Right renal pelvis (tissue), 4 donors: ENCODE measurements at places on chromosomes 13 and 19.

- DNase-seq, result peak; percentile 83
Observed at GRCh38 chr19:52028027-52028779, at the start of gene ZNF614. ZNF614 (minus strand) TSS chr19:52028379; CDS start chr19:52025745, 2,634 bp downstream.

- DNase-seq, result no peak
Observed at GRCh38 chr19:1475751-1476437, 3.1 kb downstream of the C19orf25 start.

DNA sequence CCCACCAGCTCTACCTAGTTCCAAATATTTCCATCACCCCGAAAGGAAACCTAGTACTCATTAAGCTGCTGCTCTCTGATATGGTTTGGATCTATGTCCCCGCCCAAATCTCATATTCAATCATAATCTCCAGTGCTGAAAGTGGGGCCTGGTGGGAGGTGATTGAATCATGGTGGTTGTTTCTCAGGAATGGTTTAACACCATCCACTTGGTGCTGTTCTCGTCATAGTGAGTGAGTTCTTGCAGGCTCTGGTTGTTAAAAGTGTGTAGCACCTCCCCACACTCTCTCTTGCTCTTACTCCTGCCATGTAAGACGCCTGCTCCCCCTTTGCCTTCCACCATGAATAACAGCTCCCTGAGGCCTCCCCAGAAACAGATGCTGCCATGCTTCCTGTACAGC, 43.4 kb upstream of the MED4 start:
- no peak for DNase-seq

DNA sequence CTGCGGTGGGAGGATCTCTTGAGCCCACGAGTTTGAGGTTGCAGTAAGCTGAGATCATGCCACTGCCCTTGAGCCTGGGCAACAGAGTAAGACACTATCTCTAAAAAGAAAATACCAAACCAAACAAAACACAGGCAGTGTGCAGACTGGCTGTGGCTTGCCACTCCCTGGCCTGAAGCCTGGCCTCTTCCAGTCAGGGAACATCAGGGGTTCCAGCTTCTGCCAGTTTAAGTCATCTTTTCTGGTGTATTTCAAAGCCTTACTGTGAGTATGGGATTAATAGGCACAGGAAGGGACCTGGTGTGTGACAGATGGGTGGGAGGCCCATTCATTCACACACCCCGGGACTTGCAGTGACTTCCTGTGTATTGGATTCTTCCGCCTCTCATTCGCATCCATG, 27.0 kb upstream of the F2RL3 start:
- DNase-seq, result no peak

DNA sequence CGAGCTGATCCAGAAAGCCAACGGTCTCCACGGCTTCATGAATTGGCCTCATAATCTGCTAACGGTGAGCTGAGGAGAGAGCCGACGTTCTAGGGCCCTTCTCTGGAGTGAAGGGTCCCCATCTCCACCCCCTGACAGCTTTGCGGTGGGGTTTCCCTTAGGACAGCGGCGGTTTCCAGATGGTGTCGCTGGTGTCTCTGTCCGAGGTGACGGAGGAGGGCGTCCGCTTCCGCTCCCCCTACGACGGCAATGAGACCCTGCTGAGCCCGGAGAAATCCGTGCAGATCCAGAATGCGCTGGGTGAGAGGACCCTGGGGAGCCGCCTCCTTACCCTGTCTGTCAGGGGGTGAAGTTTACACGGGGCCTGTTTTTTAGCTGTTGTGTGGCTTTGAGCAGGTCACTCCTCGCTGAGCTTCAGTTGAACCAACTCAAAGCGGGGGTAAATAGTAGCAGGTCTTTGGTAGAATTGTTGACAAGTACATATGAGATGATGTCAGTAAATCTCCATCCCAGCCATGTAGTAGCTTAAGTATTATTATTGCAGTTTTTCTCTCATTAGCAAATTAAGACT, 801 bp downstream of the QTRT1 start:
- DNase-seq, result no peak

DNA sequence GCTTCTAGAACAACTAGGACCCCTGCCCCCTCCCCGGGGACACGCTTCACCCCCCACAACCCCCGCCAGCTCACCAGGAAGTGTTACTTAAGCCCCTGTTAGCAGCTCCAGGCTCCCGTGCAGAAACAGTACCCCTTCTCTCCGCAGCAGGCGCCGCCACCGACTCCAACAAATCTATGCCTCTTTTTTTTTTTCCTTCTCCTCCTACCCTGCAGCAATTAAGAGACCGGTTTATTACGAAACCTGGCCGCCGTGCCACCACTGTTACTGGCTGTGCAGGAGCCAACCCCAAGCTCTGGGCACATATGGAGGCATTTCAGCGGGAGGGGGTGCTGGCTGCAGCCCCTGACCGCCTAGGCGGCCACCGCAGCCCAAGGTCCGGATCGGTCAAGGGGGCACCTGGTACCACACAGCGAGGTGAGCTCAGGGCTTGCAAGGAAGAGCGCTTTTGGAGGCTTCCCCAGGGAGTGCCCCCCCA, 2.4 kb downstream of the GADD45B start:
- DNase-seq, result no peak

GRCh38 chr13:66723576-66723975, 506.6 kb downstream of the PCDH9 start:
- DNase-seq, result no peak

- DNase-seq, result no peak
Observed at GRCh38 chr19:48396016-48396823, 2.8 kb downstream of the GRIN2D start.

- no peak for DNase-seq
Observed at GRCh38 chr13:30021611-30022010, 171.2 kb upstream of the UBL3 start.

DNA sequence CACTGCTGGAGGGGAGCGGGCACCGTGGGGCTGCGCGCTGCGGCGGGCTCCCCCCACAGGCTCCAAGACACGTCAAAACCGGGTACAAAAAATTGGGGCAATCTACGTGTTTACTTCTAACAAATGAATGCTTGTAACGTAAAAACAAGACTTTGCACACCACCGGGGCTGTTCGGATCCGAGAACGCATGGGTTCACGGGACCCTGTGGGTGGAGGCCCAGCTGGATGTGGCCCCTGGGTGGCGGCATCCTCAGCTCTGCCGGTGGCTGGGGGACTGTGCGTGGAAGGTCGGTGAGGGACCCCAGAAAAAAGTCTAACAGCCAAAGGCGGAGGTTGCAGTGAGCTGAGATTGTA, 10.3 kb upstream of the SLC7A10 start:
- DNase-seq, result no peak

GRCh38 chr13:102769679-102770078, 3.9 kb downstream of the TEX30 start:
- DNase-seq, result no peak

DNA sequence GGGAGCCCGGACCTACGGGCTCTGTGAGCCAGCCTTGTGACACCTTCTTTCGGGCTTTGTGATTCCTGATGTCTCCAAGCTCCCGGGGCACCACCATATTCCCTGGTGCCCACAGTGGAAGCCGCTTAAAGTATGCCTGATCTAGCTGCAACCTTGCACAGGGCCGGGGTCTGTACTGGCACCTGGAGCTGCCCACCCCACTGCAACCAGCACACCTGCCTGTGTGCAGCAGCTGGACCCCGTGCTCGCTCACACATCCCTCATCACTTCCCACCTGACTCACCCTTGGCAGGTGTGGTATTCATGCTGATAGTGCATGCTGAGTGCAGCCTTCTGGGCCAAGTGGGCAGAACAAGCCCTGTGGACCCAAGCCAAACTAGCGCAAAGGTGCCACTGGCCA, 1981.1 kb upstream of the PCDH20 start:
- DNase-seq, result no peak

DNA sequence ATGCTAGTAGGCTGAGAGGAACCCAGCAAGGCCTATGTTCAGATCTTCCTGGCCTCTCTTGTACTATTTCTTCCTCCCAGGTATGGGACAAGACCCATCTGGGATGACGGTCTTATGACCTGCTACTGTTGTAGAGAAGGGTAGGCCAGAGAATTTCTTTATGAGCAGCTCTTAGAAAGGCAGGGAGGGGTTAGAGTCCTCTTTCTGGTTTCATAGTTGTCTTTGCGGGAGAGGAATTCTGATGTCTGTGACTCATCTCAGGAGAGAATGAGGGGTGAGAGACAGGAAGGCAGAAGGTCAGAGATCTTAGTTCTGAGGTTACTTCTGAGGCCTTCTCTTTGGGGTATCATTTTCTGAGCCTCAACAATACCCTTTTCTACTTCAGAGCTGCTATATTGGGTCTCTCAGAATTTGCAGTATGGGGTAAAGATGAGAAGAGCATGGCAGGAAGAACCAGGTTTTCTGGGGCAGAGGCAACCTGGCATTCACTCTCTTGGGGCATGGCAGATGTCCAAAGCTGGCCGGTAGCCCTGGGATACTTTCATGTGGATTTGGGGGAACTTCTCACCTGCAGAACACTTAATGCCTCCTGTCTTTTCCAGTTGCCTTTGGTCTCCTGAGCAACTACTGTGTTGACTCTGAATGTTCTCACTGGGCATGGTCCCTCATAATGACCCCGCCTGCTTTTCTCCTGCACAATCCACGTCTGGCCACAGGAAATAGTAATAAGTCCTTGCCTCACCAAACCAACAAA, 154.4 kb downstream of the GGACT start:
- no peak for DNase-seq

GRCh38 chr13:46605825-46606554, 53.0 kb downstream of the LRCH1 start:
- no peak for DNase-seq

DNA sequence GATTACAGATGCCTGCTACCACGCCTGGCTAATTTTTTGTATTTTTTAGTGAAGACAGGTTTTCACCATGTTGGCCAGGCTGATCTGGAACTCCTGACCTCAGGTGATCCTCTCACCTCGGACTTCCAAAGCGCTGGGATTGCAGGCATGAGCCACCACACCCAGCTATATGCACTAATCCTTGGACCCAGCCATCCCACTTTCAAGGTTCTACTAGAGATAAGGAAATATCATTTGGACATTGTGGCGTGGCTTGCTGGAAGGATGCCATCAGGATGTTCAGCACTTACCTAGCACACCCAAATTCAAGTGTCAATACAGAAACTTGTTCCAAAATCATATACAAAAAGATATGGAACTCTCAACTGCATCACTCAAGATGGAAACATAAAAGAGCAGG, 136.4 kb downstream of the ABCC4 start:
- DNase-seq, result no peak

DNA sequence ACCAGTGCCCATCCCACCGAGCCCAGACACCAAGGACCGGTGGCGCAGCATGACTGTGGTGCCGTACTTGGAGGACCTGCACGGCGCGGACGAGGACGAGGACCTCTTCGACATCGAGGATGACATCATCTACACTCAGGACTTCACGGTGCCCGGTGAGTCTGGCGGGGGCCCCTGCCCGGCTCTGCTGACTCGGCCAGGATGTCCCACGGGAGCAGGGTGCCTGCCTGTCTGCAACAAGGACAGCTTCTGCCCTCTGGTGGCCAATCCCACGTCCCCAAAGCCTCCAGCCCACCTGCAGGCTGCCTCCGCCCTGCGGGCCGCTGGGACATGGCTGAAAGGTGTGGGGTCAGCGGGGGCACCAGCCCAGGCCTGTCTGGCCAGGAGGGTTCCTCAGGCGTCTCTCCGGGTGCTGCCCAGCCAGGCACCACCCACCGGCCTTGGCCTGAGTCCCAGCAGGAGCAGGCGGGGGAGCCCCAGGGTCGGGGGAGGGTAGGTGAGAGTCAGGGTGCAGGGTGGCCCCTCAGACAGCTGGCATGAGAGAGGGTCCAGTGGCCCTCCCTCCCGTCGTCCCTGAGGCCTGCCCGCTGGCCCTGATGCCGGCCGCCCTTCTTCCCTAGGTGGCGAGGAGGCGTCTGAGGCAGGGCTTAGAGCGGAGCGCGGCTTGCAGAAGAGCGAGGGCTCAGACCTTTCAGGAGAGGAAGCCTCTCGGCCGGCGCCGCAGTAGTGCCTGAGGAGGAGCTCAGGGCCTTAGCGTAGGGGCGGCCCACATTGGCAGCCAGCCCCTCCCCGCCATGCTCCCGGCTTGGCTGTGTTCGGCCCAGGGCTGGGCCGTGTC, 14.6 kb downstream of the CBARP start:
- DNase-seq, result no peak

DNA sequence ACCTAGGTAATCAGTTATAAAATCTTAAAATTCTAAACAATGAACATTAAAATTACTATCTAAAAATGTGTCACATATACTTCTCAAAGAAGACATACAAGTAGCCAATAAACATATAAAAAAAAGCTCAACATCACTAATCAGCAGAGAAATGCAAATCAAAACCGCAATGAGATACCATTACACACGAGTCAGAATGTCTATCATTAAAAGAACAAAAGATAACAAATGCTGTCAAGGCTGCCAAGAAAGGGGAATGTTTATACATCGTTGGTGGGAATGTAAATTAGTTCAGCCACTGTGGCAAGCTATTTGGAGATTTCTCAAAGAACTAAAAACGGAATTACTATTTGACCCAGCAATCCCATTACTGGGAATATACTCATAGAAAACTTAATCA, 310.3 kb upstream of the EDNRB start:
- DNase-seq, result no peak

GRCh38 chr19:13831537-13832467, 36.6 kb downstream of the ZSWIM4 start:
- no peak for DNase-seq

DNA sequence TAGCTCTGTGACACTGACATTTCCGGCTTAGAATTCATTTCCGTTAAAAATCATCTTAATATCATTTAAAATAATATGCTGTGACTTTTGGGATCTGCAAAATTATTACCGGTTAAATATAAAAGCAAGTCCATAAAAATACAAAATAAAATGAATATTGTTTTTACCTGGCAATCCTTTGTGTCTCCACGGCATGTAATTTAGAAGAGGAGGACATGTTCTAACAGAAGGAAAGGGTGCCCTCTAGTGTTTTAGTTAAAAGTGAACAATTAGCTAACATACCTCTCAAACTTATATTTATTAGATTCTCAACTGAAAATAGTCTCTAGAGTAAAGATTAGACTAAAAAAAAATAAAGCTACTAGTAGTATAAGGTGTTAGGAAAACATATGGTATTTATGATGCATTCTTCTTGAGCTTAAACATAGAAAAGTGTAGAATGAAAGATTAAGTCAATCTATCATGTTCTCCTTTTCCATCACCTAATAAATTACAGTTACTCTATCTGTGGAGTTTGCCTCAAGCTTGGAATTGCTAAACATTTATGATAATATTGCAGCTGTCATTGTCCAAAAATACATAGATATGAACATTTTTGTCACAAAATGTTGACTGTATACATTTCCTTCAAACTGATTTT, 676.7 kb upstream of the SPRY2 start:
- peak; percentile 20 for DNase-seq

- DNase-seq, result no peak
Observed at GRCh38 chr19:30155381-30156200, 213.6 kb downstream of the URI1 start.

GRCh38 chr19:6765738-6766356, 1.4 kb downstream of the SH2D3A start:
- peak; percentile 44 for DNase-seq

DNA sequence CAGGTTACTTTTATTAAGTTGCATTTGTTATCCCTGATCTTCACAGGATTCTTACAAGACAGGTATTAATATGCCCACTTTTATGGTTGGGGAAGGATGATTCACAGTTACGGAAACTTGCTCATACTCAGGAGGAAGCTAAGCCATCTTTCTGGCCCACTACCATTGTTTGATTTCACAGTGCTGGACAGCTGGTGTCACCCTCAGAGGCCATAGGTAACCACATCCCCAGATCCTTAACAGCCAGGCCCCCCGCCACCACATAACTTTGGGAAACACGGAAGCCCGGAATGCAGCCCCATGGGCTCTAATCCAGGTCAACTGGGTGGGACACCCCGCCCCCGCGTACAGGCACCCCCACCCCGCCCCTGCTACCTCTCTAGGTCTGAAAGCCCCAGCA, 119.7 kb downstream of the IRS2 start:
- no peak for DNase-seq

GRCh38 chr13:95195146-95195545, 106.1 kb downstream of the ABCC4 start:
- DNase-seq, result no peak
